Stimulated activated CD8-positive, alpha-beta memory T cell treated with anti-CD3 and anti-CD28 coated beads, Interleukin-2, amount 100 ng/mL, for 1 hour (primary cell): ENCODE measurements at places on chromosomes 5 and 9.

DNA sequence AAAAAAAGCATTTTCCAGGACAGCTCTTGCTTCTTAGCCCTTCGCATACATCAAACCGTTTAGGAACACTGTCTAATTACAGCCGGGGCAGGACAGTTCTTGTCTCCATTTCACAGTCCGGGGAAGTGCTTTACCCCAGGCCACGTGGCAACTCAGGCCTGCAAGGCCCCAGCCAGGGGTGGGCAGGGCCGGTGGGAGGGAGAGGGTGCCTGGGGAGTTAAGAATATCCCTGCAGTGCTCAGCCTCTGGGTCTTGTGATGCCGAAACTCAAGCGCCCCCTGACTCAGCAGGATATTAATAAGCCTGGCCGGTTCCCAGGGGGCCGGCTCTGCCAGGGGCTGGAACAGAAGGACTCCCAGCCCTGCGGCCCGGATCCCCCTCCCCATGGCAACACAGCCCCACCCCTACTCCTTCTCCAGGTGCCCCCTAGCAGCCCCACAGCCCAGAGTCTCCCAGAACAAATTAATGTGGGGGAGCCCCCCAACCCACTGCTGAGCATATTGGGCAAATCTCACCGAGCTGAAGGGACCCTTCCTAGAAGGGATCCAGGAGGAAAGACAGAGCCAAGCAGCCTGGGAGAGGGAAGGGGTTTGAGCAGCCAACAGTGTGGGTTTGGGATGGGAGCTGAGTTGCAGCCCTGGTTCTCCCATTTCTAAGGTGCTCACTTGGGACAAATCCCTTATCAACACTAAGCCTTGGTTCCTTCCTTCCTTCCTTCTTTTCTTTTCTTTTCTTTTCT is 45.3 kb downstream of the PLPP7 start:
- no peak for DNase-seq

- no peak for DNase-seq
These were observed 63.7 kb downstream of the HABP4 start for GRCh38 chr9:96513622-96514021.

DNA sequence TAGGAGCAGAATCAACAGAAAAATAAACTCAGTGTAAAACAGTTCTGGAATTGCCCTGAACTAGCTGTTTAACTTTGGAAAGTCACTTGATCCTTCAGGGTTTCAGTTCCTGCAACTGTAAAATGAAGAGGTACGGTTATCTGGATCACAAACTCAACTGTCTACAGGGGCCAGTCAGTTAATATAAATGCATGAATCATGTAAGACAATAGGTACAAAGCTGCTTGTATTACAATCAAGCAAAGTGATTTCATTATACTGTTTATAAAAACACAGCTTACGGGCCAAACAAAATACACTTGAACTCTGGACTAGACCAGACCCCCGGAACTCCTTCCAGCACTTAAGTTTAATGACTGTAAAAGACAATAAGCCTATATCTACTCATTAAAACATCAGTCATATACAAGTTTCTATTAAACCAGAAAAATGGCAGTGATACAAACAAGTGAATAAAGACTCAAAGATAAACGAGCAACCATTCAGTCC is 73.0 kb downstream of the MRPS27 start:
- DNase-seq: no peak

DNA sequence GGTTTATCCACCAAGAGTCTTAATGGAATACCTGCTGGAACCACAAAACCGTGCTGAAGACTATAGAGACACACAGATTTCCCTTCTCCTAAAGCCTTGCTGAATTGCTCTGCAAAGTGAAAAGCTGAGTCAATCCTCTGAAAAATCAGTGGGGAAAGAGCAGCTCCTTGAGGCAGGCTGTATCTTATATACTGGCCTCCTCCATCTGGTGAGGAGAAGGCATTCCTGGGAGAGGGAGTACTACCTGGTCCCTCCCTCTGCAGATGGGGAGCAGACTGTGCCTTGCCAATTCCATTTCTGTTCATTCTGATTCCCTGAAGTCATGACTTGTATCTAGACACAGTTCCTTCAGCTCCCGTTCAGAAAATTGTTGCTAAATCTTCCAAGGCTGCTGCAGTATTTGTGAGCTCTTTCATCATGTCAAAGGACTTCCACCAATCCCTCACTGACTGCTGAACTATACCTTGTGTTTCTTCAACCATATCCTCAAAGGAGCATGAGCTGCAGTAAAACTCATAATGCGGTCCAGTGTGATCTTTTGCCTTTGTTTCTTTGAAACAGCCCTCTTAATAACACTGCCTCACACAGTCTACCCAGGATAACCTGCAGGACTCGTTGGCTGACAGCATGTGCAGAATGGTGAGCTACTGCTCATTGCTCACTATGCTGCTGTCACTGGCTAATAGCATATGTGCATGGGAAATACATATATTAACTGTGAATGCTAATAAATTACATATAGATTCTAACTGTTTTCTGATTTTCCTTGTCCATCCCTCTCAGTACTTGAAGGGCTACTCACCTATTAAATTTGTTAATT is 84.5 kb downstream of the FOXD1 start:
- DNase-seq: no peak

DNA sequence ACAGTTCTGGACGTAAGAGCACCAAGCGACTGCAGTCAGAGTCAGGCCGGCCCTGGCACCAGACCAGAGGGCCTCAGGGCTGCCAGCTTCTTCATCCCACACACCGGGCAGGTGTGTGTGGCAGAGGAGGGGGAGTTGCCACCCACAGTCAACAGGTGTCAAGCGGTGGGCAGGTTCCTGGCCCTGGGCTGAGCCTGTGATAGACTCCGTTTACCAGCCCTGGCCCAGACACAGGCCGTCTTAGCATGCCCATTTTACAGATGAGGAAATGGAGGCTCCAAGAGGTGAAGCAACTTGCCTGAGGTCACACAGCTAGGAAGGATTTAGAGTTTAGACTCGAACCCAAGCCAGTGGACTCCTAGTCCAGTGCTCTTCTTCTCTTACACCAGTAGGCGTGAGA is 71.8 kb downstream of the HMCN2 start:
- DNase-seq: no peak

DNA sequence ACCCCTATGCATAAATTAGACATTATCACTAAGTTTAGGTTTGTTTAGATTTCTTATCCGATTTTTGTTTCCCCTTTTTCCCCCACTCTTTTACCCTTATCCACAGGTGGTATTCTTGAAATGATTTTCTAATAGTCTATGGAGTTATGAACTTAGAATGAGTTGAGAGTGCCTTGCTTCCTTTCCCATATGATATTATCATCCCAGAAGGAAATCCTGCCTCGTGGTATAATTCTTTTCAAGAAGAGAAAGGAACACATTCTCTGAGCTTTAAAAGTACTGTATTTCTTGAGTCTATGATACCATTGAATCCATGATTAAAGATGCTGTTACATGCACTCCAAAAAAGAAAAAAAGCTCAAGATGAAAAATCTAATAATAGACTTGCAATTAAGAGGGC is 76.9 kb upstream of the ADAMTSL1 start:
- no peak for DNase-seq

- DNase-seq: no peak
These were observed 215.4 kb upstream of the TLX3 start for GRCh38 chr5:171093598-171093997.
